HCT116 (cell line): ENCODE measurements at places on chromosomes 12 and 14. TPM values are rescaled to one million over a fixed set of nuclear protein-coding genes. Genes with fewer than 3 reads are reported as not detected.

GRCh38 chr12:93109551-93110203 is 180.6 kb upstream of the EEA1 start:
- DNase-seq: no peak

- no peak for DNase-seq
These were observed 89.4 kb upstream of the DIO3 start for GRCh38 chr14:101471723-101472517.

DNA sequence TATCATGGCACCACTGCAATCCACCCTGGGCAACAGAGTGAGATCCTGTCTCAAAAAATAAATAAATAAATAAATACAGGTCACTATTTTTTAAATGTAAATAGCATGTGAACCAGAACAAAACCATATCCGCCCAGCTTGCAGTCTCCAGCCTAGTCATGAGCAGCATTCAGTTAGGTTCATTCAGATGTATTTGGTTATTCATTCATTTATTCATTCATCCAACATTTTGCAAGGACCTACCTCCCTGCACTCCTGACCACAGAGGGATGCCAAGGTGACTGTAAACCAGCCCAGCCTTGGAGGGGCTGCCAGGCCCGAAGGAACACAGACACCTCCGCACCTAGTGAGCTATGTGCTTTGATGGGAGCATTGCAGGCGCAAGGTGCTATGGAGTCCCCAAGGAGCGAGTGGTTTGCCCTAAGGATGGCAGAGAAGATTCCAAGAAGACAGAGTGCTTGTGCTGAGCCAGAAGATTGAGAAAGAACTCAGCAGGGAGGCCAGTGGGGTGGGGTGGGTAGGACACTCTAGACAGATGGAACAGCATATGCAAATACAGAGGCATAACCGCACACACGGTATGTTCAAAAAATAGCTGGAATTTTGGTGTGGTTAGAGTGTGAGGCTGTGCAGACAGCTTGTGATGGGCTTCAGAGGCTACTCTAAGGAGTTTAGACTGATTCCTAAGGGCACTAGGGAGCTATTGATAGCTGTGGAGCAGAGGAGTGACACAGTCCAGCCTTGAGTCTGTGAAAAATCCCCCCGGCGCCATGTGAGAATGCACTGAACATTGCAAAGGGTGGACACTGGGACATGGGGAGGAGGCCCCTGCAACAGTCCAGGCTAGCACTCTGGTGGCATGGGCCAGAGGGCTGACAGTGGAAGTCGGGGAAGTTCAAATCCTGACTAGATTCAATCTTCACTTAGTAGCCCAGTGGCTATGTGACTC is 11.7 kb downstream of the DTX1 start:
- no peak for DNase-seq

GRCh38 chr14:23657959-23658470 is 21.9 kb downstream of the DHRS2 start:
- DNase-seq: no peak

- no peak for DNase-seq
These were observed 183.9 kb downstream of the ETNK1 start for GRCh38 chr12:22808860-22809259.

Gene KRT71
- total RNA-seq: not detected

Gene NGB
- not detected for total RNA-seq

Gene LHX5
- 2.4 TPM for total RNA-seq

Gene BDKRB2
- total RNA-seq: 0.49 TPM

Gene KCNA1
- total RNA-seq: not detected
